NCI-H1417 treated with DMSO at 0.1 percent for 48 hours (cell line): ENCODE measurements at places on chromosomes 5 and 9.

GRCh38 chr9:91933556-91934352 lies 16.3 kb downstream of the ROR2 start:
- no peak for DNase-seq

DNA sequence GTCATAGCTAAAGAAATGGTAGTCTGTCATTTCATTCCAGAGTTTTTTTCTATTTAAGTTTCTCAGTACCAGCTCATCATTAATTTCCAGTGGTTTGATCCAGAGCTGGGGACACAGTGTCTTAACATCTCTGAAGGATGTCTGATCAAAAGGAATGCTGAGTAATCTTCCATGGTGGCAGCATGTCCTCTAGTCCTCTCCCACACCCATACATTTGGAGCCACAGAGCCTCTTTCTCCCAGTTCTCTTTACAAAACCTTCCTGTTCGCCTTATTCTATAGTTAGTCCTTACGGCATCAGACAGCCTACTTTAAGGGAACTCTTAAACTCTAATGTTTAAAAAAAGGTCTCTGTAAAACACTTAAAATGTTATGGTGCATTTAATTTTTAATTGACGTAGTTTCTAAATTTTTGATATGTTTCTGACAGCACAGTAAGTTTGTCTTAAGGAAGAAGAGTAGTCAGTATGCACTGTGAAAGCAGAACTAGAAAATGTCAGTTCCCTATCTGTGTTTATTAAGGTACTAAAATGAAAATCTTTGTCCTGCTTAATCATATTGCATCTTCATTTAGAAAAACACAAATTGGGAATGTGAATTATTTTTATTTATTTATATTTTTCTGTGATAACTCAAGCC lies 96.8 kb downstream of the INIP start:
- DNase-seq = no peak

DNA sequence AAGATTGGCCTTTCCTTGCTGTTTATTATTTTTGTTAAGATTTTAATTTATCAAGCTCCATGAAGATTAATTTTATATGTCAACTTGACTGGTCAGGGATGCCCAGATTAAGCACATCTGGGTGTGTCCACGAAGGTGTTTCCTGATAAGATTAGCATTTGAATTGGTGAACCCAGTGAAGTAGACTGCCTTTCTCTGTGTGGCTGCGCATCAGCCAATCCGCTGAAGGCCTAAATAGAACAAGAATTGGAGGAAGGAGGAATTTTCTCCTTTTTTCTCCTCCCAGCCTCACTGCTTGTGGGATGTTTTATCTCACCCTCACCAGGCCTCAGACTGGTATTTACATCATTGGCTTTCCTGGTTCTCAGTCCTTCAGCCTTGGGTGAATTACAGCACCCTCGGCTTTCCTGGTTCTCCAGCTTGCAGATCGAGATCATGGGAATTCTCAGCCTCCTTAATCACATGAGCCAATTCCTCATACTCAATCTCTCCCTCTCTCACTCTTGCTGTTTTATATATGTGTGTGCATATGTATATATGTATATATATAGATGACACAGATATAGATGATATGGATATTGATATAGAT lies 135.4 kb upstream of the SPEF2 start:
- no peak for DNase-seq

GRCh38 chr5:51396797-51397196 lies 13.5 kb downstream of the ISL1 start:
- no peak for DNase-seq

DNA sequence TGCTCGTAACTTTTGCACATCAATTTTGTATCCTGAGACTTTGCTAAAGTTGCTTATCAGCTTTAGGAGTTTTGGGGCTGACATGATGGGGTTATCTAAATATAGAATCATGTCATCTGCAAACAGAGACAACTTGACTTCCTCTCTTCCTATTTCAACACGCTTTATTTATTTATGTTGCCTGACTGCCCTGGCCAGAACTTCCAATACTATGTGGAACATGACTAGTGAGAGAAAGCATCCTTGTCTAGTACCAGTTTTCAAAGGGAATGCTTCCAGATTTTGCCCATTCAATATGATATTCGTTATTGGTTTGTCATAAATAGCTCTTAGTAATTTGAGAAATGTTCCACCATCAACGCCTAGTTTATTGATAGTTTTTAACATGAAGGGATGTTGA lies 65.4 kb upstream of the CDH12 start:
- DNase-seq = no peak

DNA sequence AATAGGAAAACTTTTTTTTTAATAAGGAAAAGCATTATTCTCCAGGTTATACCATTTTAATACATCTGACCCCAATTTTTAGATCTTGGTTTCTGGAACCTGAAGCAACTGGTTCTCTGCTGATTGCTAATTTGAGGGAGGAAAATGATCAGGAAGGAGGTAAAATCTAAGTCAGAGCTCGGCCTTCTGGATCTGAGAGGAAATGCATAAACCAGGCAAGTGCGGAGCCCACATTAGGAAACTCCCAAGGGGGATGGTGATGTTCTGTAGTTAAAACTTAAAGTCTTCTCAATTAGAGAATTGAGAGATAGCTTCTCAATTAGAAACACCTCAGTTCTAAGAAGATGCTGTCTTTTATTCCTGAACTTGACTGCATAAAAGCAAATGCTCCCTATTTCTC lies 113.5 kb downstream of the TSSK1B start:
- no peak for DNase-seq

- DNase-seq = no peak
Measured at GRCh38 chr5:89282554-89283510, 399.8 kb upstream of the MEF2C start.
